Kidney epithelial cell (primary cell): ENCODE measurements at places on chromosomes 7 and 10.

DNA sequence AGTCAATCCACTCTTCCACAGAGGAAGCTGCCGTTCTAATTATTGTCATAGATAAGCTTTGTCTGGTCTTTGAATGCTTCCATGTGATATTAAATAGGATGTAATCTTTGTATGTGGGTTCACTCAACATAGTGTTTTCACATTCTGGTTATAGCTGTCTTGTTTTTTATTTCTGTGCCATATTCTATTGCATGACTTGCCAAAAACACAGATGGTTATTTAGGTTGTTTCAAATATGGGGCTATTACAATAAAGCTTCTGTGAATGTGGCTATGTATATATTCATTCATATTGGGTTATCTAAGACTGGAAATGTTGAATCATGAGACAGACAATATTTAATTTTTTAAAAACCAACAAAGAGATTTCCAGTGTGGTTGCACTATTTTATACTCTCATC is 1109.3 kb upstream of the LRRTM3 start:
- no peak for DNase-seq

- DNase-seq = no peak
Measured at GRCh38 chr10:28679581-28680357, 2.4 kb downstream of the BAMBI start.

- DNase-seq = no peak
Measured at GRCh38 chr7:97298561-97298960, 181.1 kb downstream of the SDHAF3 start.

- no peak for DNase-seq
Measured at GRCh38 chr7:12158334-12159060, 52.6 kb upstream of the TMEM106B start.

- no peak for DNase-seq
Measured at GRCh38 chr10:99374972-99375371, 45.8 kb downstream of the CNNM1 start.

- DNase-seq = no peak
Measured at GRCh38 chr7:98629001-98629431, 11.9 kb downstream of the NPTX2 start.

GRCh38 chr10:107477266-107477665 is 312.8 kb upstream of the SORCS1 start:
- no peak for DNase-seq

- no peak for DNase-seq
Measured at GRCh38 chr10:48444266-48444665, 137.8 kb downstream of the MAPK8 start.

DNA sequence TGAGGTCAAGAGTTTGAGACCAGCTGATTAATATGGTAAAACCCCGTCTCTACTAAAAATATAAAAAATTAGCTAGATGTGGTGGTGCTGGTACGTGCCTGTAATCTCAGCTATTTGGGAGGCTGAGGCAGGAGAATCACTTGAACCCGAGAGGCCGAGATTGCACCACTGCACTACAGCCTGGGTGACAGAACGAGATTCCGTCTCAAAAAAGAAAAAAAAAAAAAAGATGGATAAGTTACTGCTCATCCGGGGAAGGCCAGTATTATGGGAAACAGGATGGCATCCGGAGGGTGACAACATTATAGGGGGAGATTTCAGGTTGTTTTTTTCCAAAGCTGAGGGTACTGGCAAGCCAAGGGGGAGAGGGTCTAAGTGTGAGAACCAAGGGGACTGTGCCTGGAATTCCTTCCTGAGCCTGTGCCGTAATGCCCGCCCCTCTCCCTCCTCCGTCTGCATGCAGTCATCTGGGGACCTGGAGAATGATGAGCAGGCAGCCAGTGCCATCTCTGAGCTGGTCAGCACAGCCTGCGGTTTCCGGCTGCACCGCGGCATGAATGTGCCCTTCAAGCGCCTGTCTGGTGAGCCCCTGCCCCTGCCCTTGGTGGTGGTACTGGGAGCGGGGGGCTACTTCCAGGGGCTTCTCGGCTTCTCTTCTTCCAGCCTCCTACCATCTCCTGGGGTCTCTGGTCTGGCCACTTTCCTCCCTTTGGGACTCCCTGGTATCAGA is 4.4 kb downstream of the LAMTOR4 start:
- DNase-seq = no peak

DNA sequence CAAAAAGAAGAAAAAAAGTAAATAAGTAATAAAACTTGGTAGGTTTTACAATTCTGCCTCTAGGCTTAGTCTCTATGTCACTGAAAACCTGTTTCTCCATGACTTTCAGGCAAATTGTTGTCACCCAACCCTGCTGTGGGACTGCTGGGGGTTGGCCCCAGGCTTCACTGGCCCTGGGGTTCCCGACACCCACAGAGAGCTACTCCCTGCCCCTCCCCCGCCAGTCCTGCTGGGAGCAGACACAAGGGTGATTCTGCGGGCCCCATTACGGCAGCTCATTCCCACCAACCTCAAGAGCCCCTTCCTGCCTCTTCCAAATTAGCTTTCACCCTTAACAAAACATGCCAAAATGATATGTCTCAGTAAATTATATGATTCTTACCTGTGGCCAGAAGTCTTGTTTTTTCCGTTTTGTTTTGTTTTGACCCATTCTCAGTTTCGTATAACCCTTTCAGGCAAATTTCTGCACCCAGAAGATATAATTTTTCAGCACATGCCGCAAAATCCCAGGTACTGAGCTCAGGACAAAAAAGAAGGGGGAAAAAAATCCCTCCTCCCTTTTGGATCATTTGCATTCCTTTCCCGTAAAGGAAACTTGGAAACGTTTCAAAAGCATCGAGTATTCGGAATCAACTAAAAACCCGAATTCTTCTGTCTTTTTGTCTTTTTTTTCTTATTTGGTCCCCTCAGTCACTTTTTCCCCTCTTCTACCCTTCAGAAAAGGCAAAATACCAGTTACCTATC is 27.8 kb downstream of the CHST15 start:
- no peak for DNase-seq

- no peak for DNase-seq
Measured at GRCh38 chr7:104371980-104372357, 43.6 kb downstream of the LHFPL3 start.

- no peak for DNase-seq
Measured at GRCh38 chr7:21338728-21339164, 89.1 kb upstream of the SP4 start.

- DNase-seq = no peak
Measured at GRCh38 chr10:15379078-15379477, 8.0 kb upstream of the FAM171A1 start.

- DNase-seq = no peak
Measured at GRCh38 chr10:2982146-2982545, 85.2 kb upstream of the PFKP start.

DNA sequence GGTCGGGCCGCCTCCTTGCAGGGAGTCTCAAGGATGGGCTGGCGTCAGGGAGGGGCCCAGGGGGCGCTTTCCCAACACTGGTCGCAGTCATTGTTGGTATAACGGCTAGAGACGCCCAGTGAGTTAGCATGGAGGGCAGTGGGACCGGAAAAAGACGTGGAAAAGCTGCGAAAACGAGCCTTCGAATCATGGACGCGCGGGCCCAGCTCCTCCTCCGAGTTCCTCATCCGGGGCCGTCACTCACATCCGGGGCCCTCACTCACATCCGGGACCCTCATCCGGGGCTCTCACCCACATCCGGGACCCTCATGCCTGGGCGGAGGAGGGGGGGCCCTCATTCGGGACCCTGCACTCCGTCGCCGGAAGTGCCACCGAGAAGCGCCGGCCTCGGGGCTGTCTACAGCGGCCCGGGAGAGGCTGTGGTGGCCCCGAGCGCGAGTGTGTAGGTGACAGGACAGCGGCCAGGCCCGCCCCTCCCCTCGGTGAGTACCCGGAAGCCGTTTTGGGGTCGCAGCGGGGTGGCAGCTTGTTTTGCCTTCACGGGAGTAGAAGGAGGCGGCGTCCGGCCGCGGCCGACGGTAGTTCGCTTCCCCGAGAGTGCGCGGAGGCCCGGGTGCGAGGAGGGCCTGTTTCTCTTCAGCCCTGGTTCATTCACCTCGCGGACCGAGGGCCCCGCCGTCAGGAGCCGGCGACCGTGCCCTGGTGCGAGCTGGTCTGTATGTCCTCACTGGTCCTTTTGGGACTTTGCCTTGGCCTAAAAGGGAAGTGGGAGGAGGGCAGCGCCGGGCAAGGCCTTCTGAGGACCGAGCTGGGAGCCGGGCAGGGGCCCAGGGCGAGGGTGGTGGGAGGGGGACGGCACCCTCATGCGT is at the start of gene ZNF655:
TSS of gene ZNF655 (plus strand) at position 337 of the 869 bp plus-strand sequence. CDS start 1,918 bp downstream, outside the sequence.
- peak; percentile 44 for DNase-seq

- DNase-seq = no peak
Measured at GRCh38 chr10:77036993-77037734, 600.4 kb downstream of the KCNMA1 start.

DNA sequence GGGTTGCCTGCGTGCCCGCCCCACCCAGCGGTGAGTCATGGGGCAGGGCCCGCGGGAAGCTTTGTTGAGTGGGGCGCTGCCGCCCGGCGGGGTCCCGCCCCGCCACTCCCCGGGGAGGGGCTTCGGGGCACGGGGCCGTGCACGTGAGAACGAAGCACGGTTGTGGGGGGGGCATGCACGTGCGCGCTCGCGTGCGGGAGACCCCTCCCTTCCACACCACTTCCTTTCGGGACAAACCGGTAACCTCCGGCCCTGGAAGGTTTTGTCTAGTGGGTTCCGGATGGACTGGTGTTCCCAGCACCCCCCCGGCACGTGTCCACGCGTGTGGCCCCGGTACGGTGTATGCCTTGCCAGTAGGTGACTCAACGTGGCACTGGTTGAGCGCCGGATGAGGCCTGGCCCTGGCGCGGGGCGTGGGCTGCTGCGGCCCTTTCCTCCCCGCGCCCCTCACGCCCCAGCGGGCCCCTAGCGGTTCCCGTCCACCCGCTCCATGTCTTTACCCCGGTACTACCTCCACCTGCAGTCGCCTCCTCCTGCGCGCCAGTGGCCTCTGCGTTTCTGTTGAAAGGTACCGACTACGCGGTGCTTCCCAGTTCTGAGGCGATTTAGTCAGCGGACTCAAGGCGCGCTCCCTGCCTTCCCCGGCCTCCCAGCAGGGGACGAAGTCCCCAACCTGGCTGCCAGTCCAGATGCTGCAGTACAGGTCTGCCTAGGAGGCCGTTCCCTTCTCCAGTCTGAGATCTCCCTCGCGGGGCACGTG is 3.1 kb downstream of the ADIRF start:
- DNase-seq = peak; percentile 35

DNA sequence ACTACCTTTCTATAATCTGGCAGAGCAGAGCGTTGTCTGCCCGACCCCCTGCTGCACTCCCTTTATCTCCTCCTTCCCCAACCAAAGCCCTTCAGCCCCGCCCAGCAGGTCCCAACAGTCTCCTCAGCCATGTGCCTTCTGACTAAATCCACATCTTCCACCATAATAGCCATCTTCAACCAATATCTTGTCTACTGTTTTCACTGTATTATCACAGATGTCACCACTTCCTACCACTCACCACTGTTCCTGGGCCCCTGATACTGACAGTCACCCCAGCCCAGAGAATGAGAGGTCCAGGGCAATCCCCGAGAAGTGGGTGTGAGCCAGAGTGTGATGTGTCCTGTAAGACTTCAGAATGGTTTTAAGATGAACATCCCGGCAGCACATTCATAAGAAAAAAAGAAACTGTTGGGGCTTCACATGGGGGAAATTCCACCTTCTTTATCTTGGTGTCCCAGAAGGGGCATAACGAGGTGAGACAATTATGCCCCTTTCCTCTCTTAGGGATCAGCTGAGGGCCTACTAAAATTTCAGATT is 25.3 kb downstream of the CCDC6 start:
- no peak for DNase-seq

DNA sequence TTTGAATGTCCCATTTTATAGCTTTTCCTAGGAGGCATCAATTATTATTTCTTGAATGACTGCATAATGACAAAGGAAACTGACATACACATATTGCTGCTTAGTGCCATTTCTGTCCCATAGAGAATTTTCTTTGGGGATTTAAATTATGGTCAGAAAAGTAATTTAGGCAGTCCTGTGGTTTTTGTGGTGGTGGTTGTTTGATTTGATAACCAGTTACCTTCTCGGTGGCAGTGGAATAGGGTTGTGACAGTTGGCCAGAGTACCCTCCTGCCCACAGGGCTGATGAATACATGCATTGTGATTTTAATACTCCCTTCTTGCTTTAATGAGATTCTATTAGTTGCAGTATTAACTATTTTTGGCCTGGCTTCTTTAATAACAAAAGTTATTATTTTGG is 6.6 kb upstream of the SGCE start:
- DNase-seq = no peak

DNA sequence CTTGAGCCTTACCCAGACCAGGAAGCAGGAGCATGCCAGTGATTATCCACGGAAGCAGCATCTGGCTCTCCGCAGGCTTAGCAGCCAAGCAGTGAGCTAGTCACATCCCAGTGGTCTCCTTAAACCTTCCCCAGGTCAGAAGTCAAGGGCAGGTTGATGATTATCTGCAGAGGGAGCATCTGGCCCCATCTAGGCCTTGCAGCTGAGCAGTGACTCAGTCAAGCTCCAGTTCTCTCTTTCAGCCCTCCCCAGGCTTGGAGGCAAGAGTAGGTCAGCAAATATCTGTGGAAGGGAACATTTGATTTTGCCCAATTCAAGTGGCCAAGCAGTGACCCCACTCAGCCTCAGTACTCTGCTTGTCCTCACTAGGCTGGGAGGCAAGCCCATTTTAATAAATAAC is 61.6 kb downstream of the ANKRD7 start:
- no peak for DNase-seq

GRCh38 chr7:142422621-142423020 is 164.8 kb upstream of the PRSS58 start:
- DNase-seq = no peak

DNA sequence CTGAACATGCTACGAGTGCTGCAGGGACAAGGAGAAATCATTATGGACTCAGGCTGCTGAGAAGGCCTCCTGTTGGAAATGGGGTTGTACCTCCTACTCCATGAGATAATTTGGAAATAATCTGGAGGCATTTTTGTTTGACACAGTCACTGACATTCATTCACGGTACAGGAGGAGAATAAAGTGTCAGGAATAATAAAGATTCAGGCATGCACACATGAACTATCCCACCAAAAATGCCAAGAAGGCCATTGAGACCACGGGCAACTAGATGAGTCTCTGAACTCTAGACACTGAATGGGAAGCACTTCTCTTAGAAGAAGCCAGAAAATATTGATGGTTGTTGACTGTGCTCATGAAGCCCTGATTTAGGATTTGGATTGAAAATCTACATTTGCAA is 220.9 kb upstream of the HABP2 start:
- DNase-seq = no peak

- DNase-seq = peak; percentile 1
Measured at GRCh38 chr7:141511676-141512396, 39.4 kb upstream of the AGK start.

GRCh38 chr10:85193796-85194195 is 865.4 kb downstream of the CCSER2 start:
- no peak for DNase-seq

GRCh38 chr10:63670291-63670898 is 149.2 kb downstream of the REEP3 start:
- DNase-seq = no peak

DNA sequence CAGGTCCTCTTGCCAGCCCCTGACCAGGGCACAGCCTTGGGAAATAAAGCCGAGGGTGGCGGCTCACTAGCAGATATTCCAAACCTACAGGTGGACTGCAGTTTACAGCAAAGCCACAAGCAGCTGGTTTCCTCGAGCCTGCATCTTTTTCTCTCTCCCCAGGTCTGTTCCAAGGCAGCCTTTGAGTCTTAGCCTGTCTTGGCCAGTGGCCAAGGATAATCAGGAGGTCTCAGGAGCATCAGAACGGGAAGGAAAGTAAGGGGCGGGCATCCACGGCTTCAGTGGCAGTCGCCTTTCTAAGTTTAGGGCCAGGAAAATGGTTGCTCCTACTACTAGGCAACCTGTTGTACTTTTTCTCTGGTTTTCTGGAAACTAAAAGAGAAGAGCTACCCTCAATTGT is 219.7 kb upstream of the ZMIZ1 start:
- DNase-seq = no peak

- DNase-seq = no peak
Measured at GRCh38 chr10:77698267-77698931, 60.8 kb upstream of the KCNMA1 start.
